ENCODE measurements at places on chromosomes 1 and 21. TPM values are rescaled to one million over a fixed set of nuclear protein-coding genes. Genes with fewer than 3 reads are reported as not detected.

DNA sequence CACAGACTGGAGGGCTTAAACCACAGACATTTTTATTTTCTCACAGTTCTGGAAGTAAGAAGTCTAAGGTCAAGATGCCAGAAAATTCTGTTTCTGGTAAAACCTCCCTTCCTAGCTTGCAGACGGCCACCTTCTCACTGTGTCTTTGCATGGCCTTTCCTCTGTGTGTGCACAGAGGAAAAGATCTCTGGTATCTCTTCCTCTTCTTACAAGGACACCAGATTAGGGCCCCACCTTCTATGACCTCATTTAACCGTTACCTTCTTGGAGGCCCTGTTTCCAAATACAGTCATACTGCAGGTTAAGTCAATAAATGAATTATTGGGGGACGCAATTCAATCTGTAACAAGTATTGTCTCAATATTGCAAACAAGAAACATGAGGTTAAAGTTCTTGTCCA lies 63.0 kb upstream of the PRDX6 start:
- no peaks in the 10 kb centered on the region for H3K27me3 ChIP-seq
- H3K4me3 ChIP-seq, result no peak overlapping the region
- H3K27ac ChIP-seq, result no peak overlapping the region
- peaks cover 16% of the 10 kb centered on the region for H3K4me1 ChIP-seq

The SUMO3 gene
- 77.6 TPM for total RNA-seq

The IGFN1 gene
- not detected for total RNA-seq

GRCh38 chr1:192877283-192877886 lies 68.5 kb downstream of the RGS2 start:
- DNase-seq, result no peak
- no peaks in the 10 kb centered on the region for H3K36me3 ChIP-seq
- H3K4me1 ChIP-seq, result no peaks in the 10 kb centered on the region
- H3K27me3 ChIP-seq, result no peaks in the 10 kb centered on the region
- H3K4me3 ChIP-seq, result no peak overlapping the region

The XCL1 gene
- 0.97 TPM for total RNA-seq

- no peak for DNase-seq
- H3K27ac ChIP-seq, result no peak overlapping the region
- H3K36me3 ChIP-seq, result no peaks in the 10 kb centered on the region
- no peaks in the 10 kb centered on the region for H3K4me1 ChIP-seq
Observed at GRCh38 chr1:226034482-226034881, 28.0 kb upstream of the H3-3A start.

The CHI3L2 gene
- 2.2 TPM for total RNA-seq

The RGSL1 gene
- not detected for total RNA-seq

The S100A16 gene
- total RNA-seq, result not detected

DNA sequence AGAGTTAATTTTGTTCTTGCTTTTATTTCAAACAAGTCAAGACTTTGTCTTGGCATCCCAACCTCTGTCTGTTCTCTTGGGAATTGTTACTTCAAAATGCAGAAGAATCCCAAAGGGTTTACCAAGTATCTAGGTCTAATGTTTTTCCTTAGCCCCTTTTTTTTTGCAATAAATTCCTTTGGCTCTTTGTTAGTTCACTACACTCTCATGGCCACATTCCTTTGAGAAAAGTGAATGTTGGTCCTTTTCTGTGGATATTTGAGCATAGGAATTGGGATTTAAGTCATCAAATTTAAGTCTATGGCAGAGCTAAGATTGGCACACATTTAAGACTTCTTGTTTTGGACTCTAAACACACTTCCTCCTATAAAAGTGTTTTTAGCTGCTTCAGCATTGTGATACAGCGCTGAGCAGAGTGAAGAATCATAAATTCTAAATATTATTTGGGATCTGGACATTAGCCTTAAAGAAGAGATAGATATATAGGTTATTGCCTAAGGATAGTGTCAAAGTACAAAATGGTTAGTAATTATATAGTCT lies 1.9 kb downstream of the BTF3L4 start:
- H3K27ac ChIP-seq, result no peak overlapping the region
- no peak for DNase-seq
- no peaks in the 10 kb centered on the region for H3K27me3 ChIP-seq
- H3K36me3 ChIP-seq, result peaks cover 25% of the 10 kb centered on the region
- H3K4me3 ChIP-seq, result peak overlapping the region; percentile 94
- H3K4me1 ChIP-seq, result peaks cover 43% of the 10 kb centered on the region

GRCh38 chr21:26188422-26188821 lies 17.9 kb upstream of the APP start:
- H3K36me3 ChIP-seq, result no peaks in the 10 kb centered on the region
- H3K4me3 ChIP-seq, result no peak overlapping the region
- no peaks in the 10 kb centered on the region for H3K27me3 ChIP-seq
- H3K27ac ChIP-seq, result no peak overlapping the region

GRCh38 chr21:45888386-45889009 lies 93.1 kb upstream of the COL6A1 start:
- peaks cover 85% of the 10 kb centered on the region for H3K4me1 ChIP-seq
- H3K36me3 ChIP-seq, result no peaks in the 10 kb centered on the region
- no peak for DNase-seq
- no peaks in the 10 kb centered on the region for H3K27me3 ChIP-seq
- no peak overlapping the region for H3K4me3 ChIP-seq
- H3K27ac ChIP-seq, result no peak overlapping the region

Measured in activated CD4-positive, alpha-beta memory T cell treated with anti-CD3 and anti-CD28 coated beads for 36 hours (primary cell).